ENCODE measurements at places on chromosomes 3 and 15.

- no peak for DNase-seq
Observed at GRCh38 chr15:76376029-76376428, 39.5 kb downstream of the ISL2 start.

GRCh38 chr3:38455639-38456430, 2.1 kb downstream of the ACVR2B start:
- DNase-seq: no peak

DNA sequence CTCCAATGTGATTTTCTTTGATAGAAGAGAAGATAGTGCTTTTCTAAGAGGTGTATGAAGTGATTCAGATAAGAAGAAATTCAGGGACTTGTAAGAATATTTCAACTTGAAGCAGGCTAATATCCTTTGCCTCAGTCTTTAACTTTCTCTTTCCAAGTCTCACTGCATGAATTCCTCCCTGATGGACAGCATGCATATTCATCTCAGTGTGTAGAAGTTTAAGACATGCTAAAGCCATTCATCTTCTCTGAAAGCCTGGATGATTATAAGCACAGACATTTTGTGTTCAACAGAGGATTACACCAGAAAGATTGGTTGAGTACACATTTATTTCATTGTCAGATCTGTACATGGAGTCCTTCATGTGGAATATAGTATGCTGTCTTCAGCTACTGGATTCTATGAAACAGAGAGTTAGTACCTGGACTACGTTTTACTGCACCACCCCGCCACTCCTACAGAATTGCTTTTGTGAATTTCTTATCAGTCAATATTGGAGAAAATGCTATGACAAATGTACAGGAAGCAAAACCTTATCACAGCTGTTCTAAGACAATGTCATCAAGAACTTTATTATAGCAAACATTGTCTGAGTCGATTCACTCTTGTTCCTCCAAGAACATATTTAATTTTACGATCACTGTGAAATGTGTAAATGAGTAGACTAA, 1346.1 kb downstream of the OTOL1 start:
- DNase-seq: no peak

DNA sequence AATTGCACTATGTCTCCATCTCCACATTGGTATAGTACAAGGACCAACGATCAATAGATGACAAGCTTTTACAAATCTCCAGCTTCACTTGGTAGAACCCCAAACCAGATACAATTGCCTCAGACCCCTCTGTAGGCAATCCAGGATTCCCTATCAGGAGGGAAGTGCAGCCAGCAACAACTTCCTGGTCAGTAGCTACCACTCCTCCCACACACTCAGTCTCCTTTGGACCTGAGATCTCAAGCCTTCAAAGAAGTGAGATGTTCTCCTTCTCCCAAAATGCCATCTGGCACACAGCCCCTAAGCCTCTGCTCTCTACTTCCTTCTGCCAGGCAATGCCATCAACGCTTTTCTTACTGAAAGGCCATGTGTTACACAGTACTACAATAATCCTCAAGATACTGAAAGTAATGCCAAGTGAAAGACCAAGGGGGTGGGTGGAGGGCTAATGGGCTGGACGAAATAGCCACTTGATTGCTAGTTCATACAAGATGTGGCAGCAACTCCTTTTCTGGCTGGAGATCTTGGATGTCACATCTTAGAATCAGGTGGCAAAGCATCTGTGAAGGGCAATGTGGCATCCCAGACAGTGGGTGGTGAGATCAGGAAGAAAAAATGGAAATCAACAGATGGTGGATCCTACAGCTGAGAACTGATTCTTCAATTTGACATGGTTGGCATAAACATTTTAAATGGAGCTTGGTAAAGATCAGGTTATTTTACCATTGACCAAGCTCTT, 75.3 kb upstream of the ACP3 start:
- peak; percentile 12 for DNase-seq

DNA sequence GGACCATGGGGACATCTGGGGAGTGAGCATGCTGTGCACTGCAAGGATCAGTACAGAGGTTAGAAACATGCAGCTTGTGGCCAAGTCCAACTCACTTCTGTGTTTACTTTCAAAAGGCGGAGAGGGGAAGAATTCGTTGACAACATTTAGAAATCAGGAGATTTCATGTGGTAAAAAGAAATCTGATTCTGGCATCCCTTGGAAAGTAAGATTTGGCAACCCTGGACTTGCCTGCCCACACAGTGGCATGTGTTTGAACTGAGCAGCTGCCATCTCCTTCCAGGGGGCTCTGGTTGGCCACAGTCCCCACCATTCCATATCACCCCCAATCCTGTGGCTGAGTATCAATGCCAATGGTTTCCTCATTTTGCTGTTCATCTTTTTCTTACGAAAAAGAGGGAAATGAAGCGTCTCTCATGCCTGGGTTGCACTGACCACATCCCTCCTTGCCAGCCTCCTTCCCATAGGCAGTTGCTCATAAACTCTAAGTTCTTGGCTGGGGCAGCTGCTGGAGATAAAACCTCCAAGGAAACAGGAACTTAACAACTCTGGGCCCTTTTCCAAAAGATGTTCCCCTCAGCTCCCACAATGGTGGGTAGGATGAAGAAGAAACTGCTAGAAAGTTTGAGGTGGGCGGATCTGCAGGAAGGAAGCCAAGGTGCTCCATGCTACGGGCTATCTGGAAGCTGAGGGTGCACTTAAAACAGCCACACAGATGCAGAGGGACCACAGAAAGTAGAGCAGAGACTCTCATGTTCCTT, 29.2 kb downstream of the SLC6A11 start:
- DNase-seq: peak; percentile 73

DNA sequence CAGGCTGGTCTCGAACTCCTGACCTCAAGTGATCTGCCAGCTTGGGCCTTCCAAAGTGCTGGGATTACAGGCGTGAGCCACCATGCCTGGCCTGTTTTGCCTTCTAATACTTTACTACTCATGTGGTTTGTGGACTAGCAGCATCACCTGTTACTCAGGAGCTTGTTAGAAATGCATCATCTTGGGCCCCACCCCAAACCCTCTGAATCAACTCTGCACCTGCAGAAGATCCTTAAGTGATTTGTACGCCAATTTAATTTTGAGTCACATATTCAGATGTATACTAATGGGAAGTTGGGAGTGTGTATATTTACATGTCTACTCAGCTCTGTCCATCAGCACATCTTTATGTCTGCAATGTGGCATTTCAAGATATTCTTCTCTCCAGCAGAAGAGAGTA, 6.1 kb downstream of the TBC1D21 start:
- DNase-seq: no peak

- DNase-seq: no peak
Observed at GRCh38 chr3:173660645-173661299, 263.2 kb downstream of the NLGN1 start.

GRCh38 chr3:61981060-61981459, 392.3 kb downstream of the FEZF2 start:
- DNase-seq: no peak

DNA sequence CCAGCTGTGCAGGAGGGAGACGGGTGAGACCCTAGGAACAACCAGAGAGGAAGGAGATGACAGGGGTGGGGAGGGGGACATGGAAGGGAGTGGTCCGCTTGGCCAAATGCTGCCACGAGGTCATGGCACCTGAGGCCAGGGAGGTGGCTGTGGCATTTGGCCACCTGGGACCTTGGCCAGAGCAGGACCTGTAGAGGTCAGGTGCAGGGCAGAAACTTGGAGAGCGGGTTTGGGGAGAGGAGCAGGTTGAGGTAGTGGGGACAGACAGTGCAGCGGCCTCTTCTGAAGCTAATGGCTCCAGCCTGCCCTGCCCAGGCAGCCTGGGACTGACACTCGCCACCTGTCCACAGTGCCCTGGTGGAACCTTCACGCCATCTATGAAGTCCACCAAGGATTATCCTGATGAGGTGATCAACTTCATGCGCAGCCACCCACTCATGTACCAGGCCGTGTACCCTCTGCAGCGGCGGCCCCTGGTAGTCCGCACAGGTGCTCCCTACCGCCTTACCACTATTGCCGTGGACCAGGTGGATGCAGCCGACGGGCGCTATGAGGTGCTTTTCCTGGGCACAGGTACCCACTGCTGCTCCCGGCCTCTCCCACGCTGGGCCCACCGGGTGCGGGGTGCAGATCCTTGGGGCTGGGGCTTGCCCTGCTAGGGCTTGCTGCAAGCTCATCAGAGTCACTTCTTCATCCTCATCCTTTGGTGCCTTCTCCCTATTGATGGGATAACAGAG, 7.0 kb upstream of the GNAT1 start:
- DNase-seq: no peak

DNA sequence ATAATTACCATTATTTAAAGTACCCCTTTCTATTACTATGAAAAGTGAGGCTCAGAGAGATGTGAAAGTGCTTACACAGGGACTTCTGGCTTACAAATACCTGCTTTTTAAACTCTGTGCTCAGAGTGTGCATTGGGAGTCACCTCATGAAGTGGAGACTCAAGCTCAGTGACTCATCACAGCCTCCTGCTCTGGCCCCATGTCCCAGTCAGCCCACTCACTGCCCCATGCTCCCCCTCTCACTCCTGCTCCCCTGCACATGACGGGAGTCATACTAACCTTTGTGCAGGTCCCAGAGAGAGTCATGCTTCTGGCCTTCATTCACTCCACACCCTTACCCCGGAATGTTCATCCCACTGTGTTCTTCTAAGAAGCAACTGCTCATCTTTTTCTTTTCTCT, 20.2 kb downstream of the CCR1 start:
- DNase-seq: peak; percentile 38

DNA sequence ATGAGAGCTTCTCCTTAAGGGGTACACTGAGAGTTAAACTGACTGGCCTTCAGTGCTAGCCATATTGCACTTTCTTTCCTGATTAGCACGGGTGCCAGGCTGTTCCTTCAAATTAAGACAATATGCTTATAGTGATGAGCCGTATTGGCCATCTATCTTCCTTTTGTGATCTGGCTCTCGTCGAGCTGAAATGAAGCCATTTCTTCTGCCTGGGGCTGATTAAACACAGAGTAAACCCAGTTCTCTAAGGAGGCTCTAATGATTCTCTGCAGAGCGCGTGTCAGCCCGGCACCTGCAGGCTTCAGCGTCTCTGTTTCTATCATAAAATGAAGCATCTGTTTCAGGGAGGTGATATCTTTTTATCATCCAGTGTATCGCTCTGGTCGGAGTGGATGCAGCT, 107.5 kb upstream of the NR2F2 start:
- no peak for DNase-seq

DNA sequence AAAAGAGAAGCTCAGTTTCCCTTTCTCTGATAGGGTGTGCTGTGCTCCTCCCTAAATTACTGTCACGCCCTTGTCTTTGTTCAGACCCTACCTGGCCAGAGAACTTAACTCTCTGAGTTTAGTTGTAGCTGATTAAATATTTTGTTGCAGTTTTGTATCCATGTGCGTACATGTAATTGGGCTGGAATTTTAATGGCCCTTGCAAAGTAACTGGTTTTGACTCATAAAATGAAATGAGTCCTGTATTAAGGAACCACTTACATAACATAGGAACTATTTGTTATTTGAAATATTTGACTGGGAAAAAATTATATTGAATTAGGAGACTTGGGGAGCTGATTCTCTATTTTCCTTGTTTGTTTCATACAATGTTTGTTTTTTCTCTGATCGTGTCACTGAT, 80.2 kb downstream of the LRRK1 start:
- DNase-seq: no peak

- DNase-seq: no peak
Observed at GRCh38 chr3:194983121-194983520, 287.8 kb downstream of the XXYLT1 start.

DNA sequence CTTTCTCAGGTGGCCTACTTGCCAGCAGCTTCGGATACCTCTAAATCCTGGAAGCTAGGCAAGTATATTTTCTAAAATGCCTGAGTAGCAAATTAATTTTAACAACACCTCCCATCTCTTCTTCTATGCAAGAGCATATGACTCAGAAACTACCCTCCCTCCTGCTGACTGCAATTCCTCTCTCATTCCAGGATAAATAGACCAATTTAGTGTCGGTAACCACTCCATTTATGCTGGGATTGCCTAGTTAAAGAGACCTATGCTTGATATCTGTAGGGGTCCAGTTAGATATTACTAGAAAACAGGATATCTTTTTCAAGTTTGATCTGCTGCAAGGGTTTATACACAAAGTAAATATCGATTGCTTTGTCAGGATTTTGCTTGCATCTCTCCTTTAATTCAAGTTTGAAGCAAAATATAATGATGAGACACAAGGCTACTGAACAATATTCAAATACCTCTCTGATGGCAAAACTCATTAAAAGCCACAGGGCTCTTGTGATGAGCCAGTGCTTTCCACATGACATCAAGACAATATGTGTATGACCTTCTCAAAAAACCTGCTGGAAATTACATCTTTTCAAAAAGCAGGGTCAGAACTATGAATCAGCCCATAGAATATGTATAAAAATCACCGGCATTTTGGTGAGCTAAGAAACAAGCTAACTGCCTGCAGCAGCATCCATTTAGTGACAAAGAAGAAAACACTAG, 491.6 kb upstream of the NECTIN3 start:
- DNase-seq: no peak

DNA sequence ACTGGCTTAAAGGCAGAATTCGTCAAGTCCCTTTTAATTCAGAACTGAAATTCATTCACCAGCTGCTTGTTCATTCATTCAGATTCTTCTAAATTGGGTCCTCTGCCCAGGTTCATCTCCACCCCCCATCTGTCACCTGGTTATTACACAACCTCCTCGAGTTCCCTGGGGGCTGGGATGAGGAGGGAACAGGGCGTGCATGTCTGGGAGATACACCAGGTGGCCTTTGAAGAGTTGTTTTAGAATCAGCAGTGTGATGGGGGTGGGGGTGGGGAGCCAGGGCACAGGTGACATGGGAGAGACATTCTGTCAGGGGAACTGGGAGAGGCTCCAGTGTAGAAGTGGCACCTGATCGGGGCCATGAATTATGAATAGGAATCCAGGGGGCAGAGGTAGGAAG, 8.2 kb downstream of the SNX33 start:
- DNase-seq: no peak
